ENCODE measurements at places on chromosomes 7 and 10. TPM values are rescaled to one million over a fixed set of nuclear protein-coding genes. Genes with fewer than 3 reads are reported as not detected.
A peak's percentile ranks its signal among the peaks of the same experiment; 100 is the strongest.

- no peaks in the 10 kb centered on the region for H3K27me3 ChIP-seq
- DNase-seq = no peak
- H3K4me3 ChIP-seq = no peak overlapping the region
- no peaks in the 10 kb centered on the region for H3K36me3 ChIP-seq
- no peak overlapping the region for H3K27ac ChIP-seq
Measured at GRCh38 chr7:15662451-15662850, 24.0 kb downstream of the MEOX2 start.

LCOR gene
- 44.1 TPM for total RNA-seq

RAMP3 gene
- not detected for total RNA-seq

NEURL1 gene
- 0.83 TPM for total RNA-seq

- H3K27ac ChIP-seq = peak overlapping the region; percentile 31
- H3K36me3 ChIP-seq = no peaks in the 10 kb centered on the region
- no peaks in the 10 kb centered on the region for H3K27me3 ChIP-seq
- DNase-seq = no peak
- peak overlapping the region; percentile 1 for H3K4me3 ChIP-seq
- peaks cover 42% of the 10 kb centered on the region for H3K4me1 ChIP-seq
Measured at GRCh38 chr10:62244088-62244487, 24.6 kb downstream of the RTKN2 start.

- H3K36me3 ChIP-seq = no peaks in the 10 kb centered on the region
- H3K4me3 ChIP-seq = no peak overlapping the region
- H3K4me1 ChIP-seq = no peaks in the 10 kb centered on the region
- no peak for DNase-seq
- no peak overlapping the region for H3K27ac ChIP-seq
Measured at GRCh38 chr7:42843205-42843800, 68.6 kb downstream of the C7orf25 start.

SOSTDC1 gene
- not detected for total RNA-seq

DRGX gene
- not detected for total RNA-seq

- H3K4me1 ChIP-seq = no peaks in the 10 kb centered on the region
- no peaks in the 10 kb centered on the region for H3K27me3 ChIP-seq
- no peaks in the 10 kb centered on the region for H3K36me3 ChIP-seq
- DNase-seq = no peak
- no peak overlapping the region for H3K4me3 ChIP-seq
Measured at GRCh38 chr7:37901236-37901827, 15.3 kb downstream of the SFRP4 start.

LIPJ gene
- 0.32 TPM for total RNA-seq

- DNase-seq = no peak
- no peaks in the 10 kb centered on the region for H3K27me3 ChIP-seq
- no peak overlapping the region for H3K27ac ChIP-seq
- H3K4me3 ChIP-seq = no peak overlapping the region
- H3K36me3 ChIP-seq = no peaks in the 10 kb centered on the region
Measured at GRCh38 chr10:74949843-74950765, 123.7 kb downstream of the KAT6B start.

CD36 gene
- 4.3 TPM for total RNA-seq

DNA sequence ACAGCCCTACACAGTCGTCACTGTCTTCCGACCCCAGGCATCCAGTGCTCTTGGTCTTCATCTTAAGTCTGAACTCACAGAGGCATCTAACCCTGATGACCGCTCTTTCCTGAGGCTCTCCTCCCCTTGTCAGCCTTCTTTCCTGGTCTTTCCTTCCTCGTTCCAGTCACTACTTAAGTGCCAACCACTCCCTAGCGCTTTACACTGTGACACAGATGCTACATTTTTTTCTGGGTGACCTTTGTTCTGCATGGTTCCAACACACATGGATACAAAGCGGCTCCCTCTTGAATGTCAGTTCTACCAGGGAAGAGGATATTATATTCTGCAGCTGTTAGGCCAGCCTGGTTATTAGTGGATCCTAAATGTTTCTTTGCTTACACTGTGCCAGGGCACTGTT, 12.7 kb downstream of the YWHAG start:
- no peak overlapping the region for H3K27ac ChIP-seq
- peaks cover 37% of the 10 kb centered on the region for H3K36me3 ChIP-seq
- no peak overlapping the region for H3K4me3 ChIP-seq
- DNase-seq = no peak

DNA sequence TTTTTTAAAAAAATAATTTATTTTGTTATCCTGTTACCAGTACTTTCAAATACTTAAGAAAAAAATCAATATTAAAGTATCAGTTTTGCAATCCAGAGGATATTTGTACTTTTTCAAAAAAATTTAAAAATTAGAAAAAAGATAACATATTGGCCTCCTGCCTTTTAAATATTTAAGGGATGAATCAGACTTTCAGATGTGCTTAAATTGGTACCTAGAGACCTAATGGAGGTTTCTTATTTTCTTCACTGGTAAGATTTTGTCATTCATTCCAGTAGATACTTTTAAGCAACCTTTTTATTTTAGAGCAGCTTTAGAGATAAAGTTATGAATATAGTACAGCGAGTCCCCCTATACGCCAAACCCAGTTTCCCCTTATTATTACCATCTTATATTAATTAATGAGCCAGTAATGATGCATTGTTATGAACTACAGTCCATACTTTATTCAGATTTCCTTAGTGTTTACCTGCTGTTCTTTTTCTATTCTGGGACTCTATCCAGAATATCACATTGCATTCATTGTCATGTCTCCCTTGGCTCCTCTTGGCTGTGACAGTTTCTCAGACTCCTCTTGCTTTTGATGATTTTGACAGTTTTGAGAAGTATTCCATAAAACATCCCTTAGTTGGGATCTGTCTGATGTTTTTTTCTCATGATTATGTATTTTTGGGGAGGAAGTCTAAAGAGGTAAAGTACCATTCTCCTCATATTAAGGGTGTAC, 34.2 kb downstream of the BICC1 start:
- no peak overlapping the region for H3K27ac ChIP-seq
- DNase-seq = no peak
- H3K36me3 ChIP-seq = no peaks in the 10 kb centered on the region
- H3K4me3 ChIP-seq = no peak overlapping the region

CTAGE15 gene
- total RNA-seq = not detected

DNA sequence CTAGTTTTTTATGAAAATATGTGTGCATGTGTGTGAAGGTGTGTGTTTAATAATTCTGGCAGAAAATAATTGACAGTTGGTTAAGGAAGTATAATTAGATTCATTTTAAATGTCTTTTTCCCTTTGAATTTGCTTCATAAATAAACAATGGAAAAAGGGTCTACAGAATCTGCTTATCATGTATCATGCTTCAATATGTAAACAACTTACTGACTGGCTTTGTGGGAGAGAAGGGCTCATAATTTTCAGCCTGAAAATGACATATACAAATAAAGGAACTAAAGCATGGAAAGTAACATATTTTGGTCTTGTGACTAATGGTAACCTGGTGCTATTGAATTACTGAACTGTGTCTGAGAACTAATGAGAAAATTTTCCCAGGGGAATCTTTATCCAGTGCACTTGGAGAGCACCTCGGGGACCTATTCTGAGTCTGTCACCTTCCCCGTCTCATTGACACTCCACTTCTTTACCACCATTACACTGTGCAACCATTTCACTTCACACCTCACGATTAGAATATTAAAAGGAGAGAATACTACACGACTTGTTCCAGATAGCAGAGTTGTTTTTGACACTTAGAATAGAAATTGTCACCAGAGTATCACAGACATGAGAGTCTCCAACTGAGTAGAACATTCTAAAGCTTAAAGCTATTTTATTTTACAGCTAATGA, 298.6 kb downstream of the TFEC start:
- H3K4me1 ChIP-seq = no peaks in the 10 kb centered on the region
- H3K36me3 ChIP-seq = no peaks in the 10 kb centered on the region
- H3K27ac ChIP-seq = no peak overlapping the region
- no peak for DNase-seq
- no peak overlapping the region for H3K4me3 ChIP-seq

- no peaks in the 10 kb centered on the region for H3K36me3 ChIP-seq
- DNase-seq = no peak
- no peaks in the 10 kb centered on the region for H3K27me3 ChIP-seq
- no peak overlapping the region for H3K27ac ChIP-seq
- H3K4me1 ChIP-seq = no peaks in the 10 kb centered on the region
Measured at GRCh38 chr7:34128762-34129161, 223.4 kb downstream of the BMPER start.

DNA sequence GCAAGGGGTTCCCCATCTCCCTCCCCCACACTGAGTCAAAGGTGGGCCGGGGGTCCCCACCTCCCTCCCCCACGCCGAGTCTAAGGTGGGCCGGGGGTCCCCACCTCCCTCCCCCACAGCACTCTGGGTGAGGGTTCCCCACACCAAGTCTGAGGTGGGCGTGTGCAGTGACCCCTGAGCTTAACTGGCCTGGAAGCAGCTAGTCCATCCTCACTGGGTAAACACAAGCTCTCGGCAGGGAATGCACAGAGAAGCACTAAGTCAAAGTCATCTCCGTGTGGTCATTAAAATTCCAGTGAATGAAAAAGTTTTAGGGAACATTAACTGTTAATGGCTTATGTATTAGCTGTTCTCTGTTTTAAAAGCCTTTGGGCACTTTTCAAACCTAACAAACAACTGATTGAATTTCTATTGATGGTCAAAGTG, 43.7 kb upstream of the PRKAR1B start:
- no peaks in the 10 kb centered on the region for H3K27me3 ChIP-seq
- H3K27ac ChIP-seq = no peak overlapping the region
- no peak for DNase-seq
- no peaks in the 10 kb centered on the region for H3K4me1 ChIP-seq
- H3K36me3 ChIP-seq = peaks cover 7% of the 10 kb centered on the region

GRCh38 chr10:131513901-131514300, 202.4 kb upstream of the TCERG1L start:
- DNase-seq = no peak
- H3K27ac ChIP-seq = no peak overlapping the region
- no peaks in the 10 kb centered on the region for H3K36me3 ChIP-seq
- H3K27me3 ChIP-seq = no peaks in the 10 kb centered on the region
- H3K4me3 ChIP-seq = no peak overlapping the region
- no peaks in the 10 kb centered on the region for H3K4me1 ChIP-seq

- H3K27ac ChIP-seq = no peak overlapping the region
- H3K36me3 ChIP-seq = no peaks in the 10 kb centered on the region
- H3K27me3 ChIP-seq = no peaks in the 10 kb centered on the region
Measured at GRCh38 chr7:42734568-42734967, 177.3 kb downstream of the C7orf25 start.

GRCh38 chr10:5609952-5610616, 56.3 kb downstream of the ASB13 start:
- no peak overlapping the region for H3K4me3 ChIP-seq
- no peaks in the 10 kb centered on the region for H3K36me3 ChIP-seq

- H3K27ac ChIP-seq = peak overlapping the region; percentile 17
- H3K36me3 ChIP-seq = no peaks in the 10 kb centered on the region
- DNase-seq = no peak
- H3K27me3 ChIP-seq = no peaks in the 10 kb centered on the region
Measured at GRCh38 chr10:79137300-79137756, 68.6 kb downstream of the ZMIZ1 start.

Measured in CD4-positive, alpha-beta memory T cell (primary cell).